ENCODE measurements at places on chromosomes 16 and 17.

- DNase-seq = no peak
These were observed 32.1 kb downstream of the MYH3 start for GRCh38 chr17:10624969-10625368.

DNA sequence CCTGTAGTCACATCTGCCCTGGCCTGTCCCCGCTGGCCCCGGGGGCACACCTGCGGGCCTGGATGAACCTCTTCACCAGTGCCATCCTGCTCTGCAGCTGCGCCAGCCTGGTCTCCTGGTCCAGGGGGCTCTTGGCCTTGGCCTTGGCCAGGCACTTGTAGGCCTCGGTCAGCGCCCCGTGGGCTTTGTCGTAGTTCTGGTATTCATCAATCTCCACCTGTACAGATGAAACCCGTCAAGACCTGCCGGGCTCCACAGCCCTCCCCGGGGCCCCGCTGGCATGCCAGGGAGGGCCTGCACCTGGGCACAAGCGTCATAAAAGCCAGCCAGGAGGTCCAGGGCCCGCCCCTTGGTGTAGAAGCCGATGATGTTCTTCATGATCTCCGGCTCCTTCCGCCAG lies 13.6 kb upstream of the TMEM204 start:
- no peak for DNase-seq

GRCh38 chr16:21179983-21180365 lies 21.5 kb downstream of the LDAF1 start:
- DNase-seq = no peak

DNA sequence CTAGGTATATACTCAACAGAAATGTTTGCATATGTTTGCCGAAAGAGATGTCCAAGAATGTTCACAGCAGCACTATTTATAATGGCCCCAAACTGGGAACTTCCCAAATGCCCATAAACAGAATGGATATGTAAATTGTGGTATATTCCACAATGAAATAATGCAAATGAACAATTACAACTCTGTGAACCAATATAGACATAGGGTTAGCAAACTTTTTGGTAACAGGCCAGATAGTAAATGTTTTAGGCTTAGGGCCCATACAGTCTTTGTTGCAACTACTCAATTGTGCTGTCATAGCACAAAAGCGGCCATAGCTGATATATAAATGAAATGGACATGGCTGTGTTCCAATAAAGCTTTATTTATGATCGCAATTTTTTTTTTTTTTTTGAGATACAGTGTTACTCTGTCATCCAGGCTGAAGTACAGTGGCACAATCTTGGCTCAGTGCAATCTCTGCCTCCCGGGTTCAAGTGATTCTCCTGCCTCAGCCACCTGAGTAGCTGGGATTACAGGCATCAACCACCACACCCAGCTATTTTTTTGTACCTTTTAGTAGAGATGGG lies 16.5 kb downstream of the XYLT1 start:
- DNase-seq = no peak

GRCh38 chr16:31404353-31405064 lies 11.4 kb downstream of the ITGAD start:
- DNase-seq = no peak

GRCh38 chr16:54431041-54431996 lies 144.7 kb upstream of the IRX3 start:
- no peak for DNase-seq

DNA sequence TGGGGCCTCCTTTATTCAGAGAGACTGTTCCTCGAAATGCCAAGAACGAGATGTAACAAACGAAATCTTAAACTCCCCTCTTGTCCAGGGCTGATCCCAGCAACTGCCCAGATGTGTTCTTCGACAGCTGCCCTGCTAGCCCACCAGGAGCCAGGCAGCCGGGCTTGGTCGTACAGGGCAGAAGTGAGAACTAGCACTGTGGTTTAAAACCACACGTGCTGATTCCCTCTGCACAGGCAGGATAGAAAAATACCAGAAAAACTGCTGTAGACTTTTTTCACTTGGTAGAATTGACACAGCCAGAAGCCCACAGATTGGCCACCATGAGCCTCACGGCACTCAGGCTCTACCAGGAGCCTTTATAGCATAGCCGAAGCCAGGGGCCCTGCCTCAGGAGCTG lies 33.1 kb downstream of the PLD6 start:
- no peak for DNase-seq

DNA sequence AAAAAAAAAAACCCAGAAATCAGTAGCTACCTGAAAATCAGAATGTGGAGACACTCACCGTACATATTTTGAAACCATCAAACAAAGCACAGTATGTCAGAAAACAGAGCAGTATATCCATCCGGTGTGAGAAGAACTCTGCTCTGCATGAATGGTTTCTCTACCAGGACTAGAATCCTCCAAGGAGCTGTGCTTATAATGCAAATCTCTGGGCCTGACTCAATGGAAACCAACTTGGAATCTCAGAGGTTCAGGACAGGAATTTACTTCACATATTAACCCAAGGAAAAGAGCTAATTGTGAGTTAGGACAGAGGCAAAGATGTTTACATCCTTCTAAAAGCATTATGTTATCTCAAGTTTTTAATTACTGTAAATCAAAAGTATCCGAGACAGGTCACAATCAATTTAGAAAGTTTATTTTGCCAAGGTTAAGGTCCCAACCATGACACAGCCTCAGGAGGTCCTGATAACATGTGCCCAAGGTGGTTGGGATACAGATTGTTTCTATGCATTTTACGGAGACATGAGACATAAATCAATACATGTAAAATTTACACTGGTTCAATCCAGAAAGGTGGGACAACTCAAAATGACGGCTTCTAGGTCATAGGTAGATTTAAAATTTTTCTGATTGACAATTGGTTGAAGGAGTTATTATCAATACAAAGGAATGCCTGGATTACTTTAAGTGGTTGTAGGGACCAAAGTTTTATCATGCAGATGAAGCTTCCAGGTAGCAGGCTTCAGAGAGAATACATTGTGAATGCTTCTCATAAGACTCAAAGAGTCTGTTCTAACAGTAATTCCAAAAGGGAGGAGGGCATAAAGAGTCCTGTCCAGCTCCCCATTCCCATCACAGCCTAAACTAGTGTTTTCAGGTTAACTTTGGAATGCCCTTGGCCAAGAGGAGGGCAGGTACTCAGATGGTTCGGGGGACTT lies 164.1 kb downstream of the CDH8 start:
- no peak for DNase-seq

DNA sequence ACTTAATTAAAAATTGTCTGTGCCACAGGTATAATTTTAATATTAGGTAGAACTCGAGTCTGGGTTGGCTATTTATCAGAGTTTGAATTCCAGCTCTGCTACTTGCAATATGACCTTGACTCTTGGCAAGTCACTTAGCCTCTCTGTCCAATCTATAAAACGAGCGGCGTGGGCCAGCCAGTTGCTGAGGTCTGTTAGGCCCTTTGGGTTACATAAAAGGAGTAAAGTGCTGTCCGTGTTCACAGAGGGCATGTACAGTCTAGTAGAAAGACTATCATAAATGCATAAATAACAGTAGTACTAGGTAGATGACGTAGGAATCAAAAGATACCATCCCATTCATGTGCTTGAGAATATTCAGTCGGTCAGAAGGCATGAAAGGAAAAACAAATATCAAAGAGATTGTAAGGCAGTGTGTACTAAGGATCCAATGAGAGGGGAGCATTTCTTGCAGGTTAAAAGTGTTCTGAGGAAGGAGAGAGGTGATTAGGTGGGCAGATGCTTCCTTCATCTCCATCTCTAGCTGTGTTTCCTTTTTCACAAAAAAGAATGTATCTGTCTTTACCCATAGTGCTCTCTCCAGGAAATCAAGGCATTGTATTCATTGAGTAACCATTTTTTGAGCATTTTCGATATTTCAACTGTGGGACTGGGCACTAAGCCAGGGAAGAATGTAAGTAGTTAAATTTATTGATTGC lies 2.4 kb downstream of the TNRC6A start:
- no peak for DNase-seq

DNA sequence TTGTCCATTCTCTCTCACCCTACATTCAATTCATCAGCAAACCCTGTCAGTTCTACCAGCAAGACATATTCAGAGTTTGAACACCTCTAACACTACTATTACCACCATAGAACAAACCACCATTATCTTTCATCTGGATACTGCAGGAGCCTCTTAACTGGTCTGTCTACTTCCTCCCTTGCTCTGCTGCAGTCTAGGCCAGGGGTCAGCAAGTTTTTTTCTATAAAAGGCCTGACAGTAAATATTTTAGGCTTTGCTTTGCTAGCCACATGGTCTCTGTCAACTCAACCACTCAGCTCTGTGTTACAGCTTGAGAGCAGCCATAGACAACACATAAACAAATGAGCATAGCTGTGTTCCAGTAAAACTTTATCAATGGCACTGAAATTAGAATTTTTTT lies 13.8 kb downstream of the KCTD19 start:
- DNase-seq = no peak

DNA sequence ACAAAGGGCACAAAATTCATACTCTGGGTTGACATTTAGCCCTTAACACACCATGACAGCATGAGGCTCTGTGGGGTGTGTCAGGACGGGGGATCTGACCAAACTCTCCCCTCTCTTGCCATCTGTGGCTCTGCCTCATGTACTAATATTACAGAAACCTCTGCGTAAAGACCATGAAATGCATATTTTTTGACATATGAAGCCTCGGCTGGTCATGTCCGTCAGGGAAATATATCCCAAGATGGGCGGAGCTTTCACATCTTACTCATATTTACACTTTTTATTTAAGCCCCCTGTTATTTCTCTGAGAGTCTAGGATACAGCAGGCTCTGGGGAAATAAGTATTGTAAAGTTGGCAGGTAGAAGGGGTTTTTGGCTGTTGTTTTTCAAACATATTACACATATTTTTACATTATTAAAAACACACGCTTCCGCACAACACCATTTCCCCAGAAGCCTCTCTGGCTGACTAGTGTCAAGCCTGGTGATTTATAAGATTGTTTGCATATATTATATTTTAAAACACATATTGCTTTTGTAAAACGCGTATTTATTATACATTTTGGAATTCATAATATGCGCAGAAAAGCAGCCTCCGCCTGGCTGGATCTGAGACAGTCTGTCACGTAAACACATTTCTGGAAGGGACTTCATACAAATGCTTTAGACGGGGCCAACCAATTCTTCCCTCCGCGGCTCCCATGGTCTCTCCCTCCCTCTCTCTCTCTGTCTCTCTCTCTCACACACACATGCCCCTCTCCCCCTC lies 237.7 kb upstream of the ZFHX3 start:
- DNase-seq = no peak

- no peak for DNase-seq
These were observed 54.4 kb downstream of the SF3B3 start for GRCh38 chr16:70578035-70578434.

DNA sequence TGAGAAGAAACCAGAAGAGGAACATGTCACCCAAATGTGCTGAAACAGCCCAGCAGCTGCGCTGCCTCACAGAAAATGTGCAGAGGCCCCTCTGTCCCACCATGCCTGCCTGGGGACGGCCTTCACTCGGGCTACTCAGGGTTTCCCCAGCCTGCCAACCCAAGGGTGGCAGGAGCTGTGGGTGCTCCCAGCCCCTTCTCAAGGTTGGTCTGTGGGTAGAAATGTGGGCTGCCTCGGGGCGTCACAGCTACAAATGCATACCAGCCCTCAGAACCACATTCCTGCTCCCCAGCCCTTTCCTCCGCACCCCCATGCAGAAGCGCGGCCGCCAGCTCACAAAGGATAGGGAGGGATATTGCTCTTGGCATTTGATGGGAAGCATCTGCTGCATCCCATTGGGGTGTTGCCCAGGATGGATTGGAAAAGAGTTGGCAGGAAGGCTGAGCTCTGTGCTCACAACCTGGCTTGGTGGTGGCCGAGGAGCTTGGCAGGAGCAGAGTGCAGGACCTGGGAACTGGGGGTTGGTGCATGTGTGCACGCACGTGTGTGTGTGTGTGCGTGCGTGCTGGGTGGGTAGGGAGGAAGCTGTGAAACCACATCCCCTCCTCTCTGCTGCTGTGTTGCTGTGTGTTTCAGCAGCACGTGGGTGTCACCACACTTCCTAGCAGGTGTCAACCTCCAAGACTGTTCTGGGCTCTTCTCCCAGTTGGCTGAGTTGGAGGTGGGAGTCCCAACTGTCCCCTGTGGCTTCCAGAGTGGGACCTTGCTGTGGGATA lies 304.4 kb downstream of the SEC14L1 start:
- no peak for DNase-seq

- DNase-seq = no peak
These were observed 14.0 kb downstream of the CCR7 start for GRCh38 chr17:40551091-40551878.

- no peak for DNase-seq
These were observed 14.6 kb downstream of the COTL1 start for GRCh38 chr16:84603140-84603816.

GRCh38 chr17:18246880-18247612 lies 11.5 kb downstream of the FLII start:
- DNase-seq = peak; percentile 48

GRCh38 chr16:15564604-15565339 lies 78.2 kb downstream of the MARF1 start:
- no peak for DNase-seq

DNA sequence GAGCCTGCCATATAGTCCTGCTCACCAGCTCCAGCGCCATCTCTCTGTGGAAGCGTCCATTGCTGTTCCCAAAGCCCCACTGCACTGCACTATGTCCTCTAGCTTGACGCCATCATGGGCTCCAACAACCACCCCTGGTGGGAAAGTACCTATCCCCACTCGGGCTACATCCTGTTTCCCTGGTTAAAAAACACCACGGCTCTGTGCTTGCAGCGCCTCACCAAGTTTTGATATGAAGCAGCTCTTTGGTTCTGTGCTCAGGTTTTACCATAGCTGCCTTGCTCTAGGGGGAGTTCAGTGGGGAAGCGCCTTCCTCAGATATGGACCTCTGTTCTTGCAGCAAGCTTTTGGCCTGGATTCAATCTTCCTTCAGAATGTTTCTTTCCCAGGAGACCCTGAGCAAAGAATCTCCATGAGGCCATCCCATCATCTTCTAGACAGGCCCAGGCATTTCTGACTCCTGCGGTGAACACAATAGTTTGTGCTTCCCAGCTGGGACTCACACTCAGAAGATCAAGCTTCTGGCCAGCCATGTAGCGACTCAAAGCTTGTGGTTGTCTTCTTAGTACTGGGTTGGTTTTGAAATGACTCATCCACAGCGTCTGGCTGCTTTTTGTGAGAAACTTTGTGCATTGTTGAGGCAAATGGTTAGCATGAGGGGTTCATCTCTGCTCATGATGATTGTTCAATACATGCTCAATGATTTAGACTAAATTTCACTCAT lies 39.5 kb downstream of the DYNLRB2 start:
- no peak for DNase-seq

DNA sequence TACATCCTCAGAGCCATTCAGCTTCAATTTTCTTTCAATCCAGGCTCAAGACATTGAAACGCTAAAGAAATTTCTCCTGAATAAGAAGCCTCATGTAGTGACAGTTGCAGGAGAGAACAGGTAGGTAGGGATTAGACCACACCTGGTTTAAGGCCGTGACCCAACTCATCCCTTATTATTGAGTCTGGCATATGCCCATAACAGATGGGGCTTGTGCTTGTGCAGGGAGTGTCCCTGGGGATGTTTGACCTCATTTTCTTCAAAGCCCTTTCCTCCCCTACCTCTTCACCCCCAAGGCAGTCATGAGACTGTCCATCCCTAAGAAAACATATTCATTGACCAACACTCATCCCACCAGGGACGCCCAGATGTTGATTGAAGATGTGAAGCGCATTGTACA lies 24.3 kb downstream of the SUPT6H start:
- DNase-seq = no peak
